Daoy (cell line): ENCODE measurements at places on chromosomes 5 and 9.

DNA sequence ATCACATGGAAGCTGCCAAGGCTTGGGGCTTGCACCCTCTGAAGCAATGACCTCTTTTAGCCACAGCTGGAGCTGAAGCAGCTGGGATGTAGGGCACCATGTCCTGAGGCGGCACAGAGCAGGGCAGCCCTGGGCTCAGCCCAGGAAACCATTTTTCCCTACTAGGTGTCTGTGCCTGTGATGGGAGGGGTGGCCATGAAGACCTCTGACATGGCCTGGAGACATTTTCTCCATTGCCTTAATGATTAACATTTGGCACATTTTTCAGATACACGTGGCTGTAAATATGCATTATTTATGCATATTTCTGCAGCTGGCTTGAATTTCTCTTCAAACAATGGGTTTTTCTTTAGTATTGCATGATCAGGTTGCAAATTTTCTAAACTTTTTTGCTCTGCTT, 81.7 kb downstream of the OSMR start:
- DNase-seq: no peak

DNA sequence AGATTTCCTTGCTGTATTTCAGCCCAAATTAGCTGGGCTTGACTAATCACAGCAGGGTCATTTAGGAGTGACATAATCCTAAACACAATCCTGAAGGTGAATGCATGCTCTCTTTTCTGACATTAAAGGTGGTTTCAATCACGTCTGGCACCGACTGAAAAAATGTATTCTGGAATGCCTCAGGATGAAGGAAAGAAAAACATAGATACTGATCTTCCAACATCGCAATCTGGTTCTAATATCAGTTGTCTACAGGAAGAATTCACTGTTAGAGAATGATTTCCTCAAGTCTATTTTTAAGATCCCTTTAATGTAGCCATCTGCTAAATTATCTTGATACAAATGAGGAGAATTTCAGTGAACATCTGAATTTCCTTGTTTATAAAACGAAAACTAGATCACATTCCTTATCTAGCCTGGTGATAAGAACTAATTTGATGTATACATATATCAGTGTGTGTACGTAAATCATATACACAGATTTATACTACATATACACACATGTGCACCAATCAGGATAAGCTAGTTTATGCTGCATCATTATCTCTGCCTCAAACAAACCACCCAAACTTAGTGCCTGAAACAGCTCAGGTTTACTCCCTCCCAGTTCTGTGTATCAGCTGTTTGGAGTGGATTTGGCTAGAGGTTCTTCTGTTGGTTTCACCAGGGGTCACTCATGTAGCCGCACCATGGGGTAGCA, 31.3 kb upstream of the TAS2R1 start:
- no peak for DNase-seq

- no peak for DNase-seq
These were observed 1.6 kb upstream of the C5orf52 start for GRCh38 chr5:157669701-157670097.

GRCh38 chr9:109143881-109144562, 23.0 kb downstream of the FRRS1L start:
- peak; percentile 84 for DNase-seq

- peak; percentile 74 for DNase-seq
These were observed 119.7 kb upstream of the SPATA31C2 start for GRCh38 chr9:88258024-88258423.

GRCh38 chr5:177378884-177379883, 5.0 kb upstream of the SLC34A1 start:
- DNase-seq: peak; percentile 69

- DNase-seq: no peak
These were observed 69.8 kb downstream of the MYO10 start for GRCh38 chr5:16866273-16866672.

- peak; percentile 80 for DNase-seq
These were observed 178.4 kb downstream of the PAX5 start for GRCh38 chr9:36855448-36856315.

GRCh38 chr5:74251141-74252035, 389.1 kb downstream of the ENC1 start:
- DNase-seq: peak; percentile 92

DNA sequence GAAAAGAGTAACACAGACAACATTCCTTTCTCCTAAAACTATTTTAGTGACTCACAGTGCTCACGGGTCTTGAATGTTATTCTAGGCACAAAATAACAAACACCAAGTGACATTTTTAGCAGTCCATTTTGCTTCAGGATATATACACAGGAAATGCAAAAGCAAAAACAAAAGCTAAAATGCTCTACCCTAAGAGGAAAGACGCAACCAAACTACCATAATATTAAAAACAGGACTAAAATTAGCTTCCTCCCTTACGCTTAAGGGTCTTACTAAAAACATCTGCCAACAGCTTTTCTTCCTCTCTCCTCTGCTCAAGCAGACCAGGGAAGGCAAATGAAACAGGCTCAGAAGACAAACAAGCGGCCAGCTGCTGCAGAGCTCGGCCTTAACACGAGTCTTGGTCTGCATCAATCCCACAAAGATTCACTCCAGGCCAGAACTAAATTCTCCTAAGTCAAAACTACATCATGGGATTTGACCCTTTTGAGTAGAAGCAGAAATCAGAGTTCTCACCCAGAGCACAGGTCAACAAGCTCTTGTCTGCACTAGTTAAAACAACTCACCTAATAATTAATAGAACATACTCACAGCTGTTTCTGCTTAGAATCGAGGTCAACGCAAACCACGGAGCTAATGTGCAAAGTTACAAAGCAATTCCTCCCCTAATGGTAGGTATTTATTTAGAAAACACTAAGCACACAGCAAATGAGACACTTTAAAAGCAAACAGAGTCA, 62.3 kb downstream of the RAPGEF1 start:
- no peak for DNase-seq

GRCh38 chr9:38079461-38080031, 10.5 kb upstream of the SHB start:
- DNase-seq: peak; percentile 81

GRCh38 chr5:127935398-127935797, 148.2 kb upstream of the SLC12A2 start:
- no peak for DNase-seq

DNA sequence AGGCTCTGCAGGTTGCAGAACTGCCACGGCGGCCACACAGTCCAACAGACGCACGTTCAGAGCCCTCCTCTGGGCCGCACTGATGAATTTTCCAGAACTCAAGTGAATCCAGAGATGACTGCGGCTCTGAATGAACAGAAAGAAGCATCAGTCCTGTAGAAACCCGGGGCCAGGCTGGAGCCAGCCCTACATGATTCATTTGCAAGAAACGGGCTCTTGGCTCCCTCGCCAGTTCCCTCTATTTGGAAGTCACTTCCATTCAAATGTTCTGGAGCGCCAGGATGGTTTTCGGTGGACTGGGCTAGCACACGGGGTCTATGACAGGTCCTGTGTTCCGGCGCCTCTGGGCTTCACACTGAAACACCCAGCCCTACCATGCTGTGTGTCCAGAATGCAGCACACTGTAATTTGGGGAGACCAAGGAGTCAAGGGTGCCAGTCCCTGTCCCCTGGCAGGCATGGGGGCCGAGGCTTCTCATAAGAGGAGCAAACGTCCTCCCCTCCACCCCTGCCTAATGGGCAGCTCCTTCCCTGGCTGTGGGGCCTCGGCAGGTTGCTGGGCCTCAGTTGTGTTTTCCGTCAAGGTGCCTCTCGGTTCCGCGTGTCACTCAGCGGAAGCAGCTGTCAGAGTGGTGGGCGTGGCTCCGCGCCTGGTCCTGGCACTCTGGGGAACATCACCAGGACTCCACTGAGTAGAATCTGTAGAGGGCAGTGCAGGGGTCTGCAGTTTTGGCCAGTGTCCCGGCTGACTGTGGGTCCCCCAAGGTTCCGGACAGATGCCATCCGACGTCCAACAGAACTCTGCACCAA, 18.1 kb upstream of the COL5A1 start:
- DNase-seq: no peak

GRCh38 chr5:514673-515072, 9.6 kb downstream of the SLC9A3 start:
- no peak for DNase-seq

DNA sequence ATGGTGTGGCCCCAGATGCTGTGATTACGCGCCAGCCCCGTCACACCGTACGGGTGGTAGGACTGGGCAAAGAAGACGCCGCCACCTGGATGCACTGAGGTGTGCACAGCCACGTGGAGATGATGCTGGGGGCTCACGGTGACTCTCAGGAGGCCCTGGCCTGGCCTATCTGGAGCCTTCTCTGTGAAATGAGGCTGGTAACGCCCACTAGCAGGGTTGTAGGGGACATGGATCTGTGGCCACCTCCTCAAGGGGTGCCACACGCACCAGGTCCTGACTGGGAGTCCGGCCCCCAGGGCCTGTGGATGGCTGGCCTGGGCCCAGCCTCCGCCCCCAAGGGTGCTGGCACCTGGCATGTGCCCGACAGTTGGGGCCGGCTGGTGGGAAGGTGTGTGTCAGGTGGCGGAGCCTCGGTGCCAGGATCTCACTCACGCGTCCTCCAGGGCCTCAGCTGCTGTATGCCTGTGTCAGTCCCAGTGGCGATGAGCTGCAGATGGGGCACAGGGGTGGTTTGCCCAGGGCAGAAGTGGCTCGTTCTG, 32.4 kb downstream of the NEK6 start:
- DNase-seq: no peak

DNA sequence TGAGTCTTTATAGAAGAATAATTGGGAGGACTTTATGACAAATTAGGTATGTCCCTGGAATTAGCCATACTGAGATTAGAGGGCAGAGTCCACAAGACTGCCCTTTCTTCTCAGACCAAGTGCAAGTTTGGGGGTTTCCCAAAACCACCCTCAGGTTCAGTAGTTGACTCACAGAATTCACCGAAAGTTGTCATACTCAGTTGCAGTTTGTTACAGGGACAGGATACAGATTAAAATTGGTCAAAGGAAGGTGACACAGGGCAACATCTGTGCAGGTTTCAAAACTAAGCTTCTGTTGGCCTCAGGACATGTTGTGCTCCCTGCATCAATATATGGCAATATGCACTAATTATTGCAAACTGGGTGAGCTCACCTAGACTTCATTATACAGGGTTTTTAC, 3.8 kb downstream of the RANBP17 start:
- no peak for DNase-seq
